ENCODE measurements at places on chromosomes 4 and X.

DNA sequence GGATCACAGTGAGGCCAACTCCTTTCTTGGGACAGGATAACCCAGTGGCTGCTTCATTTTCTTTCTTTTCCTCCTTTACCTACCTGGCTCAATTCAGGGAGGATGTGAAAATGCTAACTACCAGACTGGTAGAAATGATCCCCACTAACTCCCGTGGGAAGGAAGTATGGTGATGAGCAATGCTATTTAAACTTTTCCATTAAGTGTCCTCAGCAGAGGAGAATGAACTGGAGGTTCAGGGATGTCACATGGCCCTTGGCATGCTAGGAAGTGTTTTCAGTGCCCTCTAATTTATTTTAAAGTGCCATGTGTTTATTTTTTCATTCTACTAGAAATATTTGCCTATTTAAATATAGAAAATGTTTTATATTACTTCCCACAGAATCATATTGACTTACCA lies 363.9 kb downstream of the PPP3CA start:
- DNase-seq: no peak

DNA sequence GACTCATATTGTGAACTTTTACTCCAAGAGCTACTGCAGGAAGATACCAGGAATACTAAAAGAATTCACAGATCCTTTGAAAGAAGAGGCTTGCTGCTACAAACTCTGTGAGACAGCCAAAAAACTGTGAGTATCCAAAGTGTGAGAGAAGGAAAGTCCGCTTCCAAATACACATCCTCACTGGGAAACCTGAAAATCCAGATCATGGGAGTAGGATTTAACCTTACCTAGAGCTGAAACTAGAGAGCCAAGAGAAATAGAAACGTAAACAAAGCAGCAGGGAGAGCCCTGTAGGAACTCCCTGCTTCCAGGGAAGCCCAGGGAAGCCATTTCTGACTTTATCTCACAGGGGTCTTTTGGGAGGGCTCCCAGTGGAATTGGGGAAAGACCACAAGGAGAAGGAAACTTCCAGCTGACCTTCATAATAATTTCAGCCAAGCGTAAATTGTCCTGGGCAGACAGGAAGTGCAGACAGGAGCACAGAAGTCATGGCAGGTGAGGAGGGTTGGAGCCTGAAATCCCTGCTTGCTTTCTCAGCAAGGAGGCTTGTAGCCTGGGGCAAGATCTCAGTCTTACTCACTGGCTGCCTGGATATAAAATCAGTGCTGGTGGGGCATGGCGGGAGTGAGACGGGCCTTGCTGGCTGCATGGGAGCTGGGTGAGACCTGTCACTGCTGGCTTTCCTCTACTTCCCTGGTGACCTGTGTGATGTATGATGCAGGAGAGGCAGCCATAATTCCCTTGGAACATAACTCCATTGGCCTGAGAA lies 26.2 kb upstream of the NFKB1 start:
- DNase-seq: no peak

- DNase-seq: no peak
These were observed 28.8 kb upstream of the SETD7 start for GRCh38 chr4:139584784-139585183.

DNA sequence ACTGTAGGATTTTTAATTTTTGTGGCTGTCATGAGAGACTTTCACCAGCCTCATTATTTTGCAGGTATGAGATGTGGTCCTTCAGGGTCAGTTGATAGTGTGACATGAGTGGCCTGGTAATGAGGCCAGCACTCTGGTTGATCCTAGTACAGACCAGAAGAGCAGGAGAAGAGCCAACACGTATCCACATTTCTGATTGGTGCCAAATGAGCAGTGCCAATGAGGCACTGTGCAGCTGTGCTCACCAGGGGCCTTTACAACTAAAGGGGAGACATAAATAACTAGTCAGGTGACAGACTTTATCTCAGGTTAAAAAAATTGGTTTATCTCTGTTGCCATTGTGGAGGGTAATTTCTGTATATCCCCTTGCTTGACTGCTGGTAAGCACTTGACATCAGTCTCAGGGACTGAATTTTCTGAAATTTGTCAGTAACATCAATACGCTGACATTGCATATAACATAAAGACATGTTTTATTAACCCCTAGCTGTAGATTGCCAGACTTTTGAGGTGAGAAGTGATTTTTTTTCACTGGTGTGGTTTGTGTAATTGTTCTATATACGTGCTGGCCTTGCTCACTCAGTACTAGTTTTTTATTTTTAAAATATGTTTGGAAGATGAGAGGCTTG lies 101.2 kb downstream of the AFF1 start:
- DNase-seq: no peak

DNA sequence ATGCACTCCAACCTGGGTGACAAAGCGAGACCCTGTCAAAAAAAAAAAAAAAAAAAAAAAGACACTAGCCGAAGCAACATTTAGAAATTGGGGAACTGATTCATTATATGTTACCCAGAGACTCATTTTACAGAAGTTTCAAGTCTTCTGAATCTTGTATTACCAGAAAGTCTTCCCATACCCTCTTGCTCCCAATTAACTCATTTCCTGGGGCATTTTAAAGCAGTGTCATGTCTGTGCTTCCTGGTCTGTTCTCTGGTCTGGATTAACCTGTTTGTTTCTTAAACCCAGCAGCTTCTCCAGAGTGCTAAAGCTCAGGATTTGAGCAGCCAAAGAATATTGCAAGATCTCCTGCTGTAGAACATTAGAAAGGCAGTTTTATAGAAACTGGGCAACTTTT lies 43.7 kb downstream of the FRMPD3 start:
- no peak for DNase-seq

GRCh38 chr4:151618858-151619257 lies 141.9 kb downstream of the GATB start:
- DNase-seq: no peak

DNA sequence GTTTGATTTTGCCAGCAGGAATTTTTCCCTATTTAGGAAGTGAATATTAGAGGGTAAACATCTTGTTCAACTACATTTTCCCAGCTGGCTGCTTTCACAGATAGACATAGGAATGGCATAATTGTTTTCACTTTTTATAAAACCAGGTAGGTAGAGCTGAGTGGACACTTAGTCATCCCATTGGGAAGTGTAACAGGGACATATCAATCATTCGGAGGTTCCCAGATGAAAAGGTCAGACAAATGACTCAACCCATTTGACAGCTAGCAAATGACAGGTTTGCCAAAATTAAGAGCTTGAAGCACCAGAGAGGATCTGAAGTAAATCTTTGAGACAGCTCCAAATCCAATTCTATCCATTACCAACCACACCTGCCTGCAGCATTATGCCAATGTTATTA lies 205.3 kb downstream of the SLC39A8 start:
- no peak for DNase-seq

GRCh38 chr4:154490234-154490582 lies 1.4 kb downstream of the DCHS2 start:
- no peak for DNase-seq

DNA sequence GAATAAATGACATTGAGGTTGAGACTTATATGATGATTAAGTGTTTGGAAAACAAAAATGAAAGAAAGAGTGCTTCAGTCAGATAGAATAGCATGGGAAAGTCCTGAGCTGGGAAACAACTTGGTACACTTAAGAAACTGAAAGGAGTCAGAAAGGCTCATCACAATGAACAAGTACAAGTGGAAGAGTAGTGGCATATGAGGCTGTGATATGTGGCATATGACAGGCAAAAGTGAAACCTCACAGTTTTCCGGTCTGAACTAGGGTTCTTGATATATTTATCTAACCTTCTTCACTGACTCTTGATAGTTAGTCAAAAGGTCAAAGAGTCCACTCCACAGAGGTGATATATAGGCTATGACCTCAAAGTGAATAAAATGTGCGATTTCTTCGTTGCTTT lies 537.1 kb upstream of the CXorf51A start:
- no peak for DNase-seq

- DNase-seq: no peak
These were observed 228.0 kb downstream of the RASL11B start for GRCh38 chr4:53089936-53090729.

GRCh38 chr4:14520171-14520570 lies 482.1 kb upstream of the CPEB2 start:
- DNase-seq: no peak

DNA sequence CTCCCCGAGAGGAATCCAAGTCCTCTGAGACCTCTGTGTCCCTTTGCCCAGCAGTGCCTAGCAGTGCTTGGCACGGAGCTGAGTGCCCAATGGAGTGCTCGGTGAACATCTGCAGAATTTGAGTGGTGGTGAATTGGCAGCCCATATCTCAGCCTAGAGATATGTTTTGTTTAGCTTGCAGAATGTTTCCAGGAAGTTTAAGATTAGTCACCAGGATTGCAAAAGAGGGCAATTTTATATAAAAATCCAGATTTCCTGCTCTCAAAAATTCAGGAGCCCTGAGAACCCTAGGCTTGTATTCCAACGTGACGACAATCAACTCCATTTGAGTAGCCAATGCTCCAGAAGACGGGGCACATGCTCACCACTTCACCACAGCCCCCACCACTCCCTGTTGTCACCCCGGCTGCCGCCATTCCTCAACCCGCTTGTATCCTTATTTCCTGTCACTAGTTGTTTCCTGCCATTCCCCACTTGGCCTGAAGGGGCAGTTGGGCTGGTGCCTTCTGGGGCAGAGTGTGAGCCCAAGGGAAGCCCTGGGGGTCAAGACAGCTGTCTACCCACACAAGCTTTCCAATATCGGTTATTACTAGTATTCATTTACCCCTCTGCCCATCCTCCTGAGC lies 116.9 kb downstream of the EFNB1 start:
- no peak for DNase-seq
